Fibroblast of the conjunctiva (primary cell): ENCODE measurements at places on chromosomes 6 and 20.

GRCh38 chr20:57996465-57996864 lies 232.0 kb downstream of the ANKRD60 start:
- DNase-seq: no peak

DNA sequence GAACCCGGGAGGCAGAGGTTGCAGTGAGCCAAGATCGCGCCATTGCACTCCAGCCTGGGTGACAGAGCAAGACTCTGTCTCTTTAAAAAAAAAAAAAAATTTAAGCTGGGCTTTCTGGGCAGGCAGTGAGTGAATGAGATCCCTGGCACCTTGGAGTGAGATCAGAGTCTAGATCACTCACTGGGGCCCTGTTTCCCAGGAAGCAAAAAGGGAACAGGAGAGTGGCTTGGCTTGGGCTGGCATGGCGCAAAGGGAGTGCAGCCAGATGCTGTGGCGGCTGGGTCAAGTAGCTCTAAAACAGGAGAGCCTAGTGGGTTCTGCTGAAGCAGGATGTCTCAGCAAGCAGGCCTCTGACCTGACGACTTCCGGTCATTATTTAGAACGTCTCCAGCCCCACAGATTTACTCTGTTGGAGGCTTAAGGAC lies 10.4 kb downstream of the PLCG1 start:
- no peak for DNase-seq

- DNase-seq: no peak
These were observed 142.1 kb upstream of the MLN start for GRCh38 chr6:33945931-33946330.

DNA sequence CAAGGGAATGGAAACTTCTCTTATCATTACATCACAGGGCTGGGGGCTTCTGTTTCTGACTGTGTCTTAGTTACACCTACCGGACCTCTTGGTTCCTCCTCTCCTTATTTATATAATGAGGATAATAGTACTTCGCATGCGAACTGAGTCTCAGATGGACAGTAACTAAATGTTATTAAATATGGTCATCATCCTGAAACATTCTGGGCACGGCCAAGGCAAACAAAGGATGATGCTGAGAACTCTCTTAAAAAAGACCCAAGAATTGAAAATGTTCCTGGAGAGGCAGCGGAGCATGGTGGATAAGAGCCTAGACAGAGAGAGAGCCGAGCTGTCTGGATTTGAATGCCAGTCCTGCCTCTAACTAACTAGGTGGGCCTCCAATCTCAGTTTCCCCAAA lies 119.8 kb upstream of the SASH1 start:
- DNase-seq: no peak

- no peak for DNase-seq
These were observed 40.9 kb upstream of the SMOC2 start for GRCh38 chr6:168400037-168400436.

DNA sequence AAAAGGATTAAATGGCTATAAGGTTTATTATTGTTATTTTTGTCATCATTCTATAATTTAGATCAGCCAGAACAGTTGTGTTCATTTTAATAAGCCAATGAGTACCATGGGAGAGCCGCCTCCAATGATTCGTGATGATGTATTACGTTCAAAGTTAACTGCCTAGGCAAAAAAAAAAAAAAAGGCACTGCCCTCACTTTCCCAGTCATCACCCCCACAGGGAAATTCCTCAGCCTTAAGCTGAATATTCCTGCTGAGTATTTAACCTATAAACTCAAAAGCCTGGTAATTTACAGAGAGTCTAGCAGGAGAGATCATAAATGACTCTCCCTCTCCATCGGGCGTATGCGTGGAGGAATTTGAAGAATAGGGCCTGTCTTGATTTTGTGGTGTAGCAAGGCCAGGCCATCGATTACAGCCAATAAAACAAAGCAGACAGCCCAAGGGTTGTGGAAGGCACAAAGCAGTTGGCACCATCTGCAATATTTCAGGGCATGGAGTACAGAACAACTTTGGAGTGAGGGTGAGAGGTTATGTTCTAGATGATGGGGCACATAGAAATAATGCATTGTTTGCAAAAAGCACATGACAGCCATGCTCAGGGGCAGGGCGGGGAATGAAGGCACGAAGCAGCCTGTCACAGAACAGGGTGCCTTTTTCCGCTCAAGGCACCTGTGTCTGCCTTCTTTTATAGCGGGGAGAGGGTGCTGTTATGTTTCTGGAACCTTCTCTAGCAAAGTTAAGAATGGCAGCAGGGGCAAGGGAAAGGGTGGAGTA lies 138.2 kb upstream of the DTNBP1 start:
- DNase-seq: no peak

DNA sequence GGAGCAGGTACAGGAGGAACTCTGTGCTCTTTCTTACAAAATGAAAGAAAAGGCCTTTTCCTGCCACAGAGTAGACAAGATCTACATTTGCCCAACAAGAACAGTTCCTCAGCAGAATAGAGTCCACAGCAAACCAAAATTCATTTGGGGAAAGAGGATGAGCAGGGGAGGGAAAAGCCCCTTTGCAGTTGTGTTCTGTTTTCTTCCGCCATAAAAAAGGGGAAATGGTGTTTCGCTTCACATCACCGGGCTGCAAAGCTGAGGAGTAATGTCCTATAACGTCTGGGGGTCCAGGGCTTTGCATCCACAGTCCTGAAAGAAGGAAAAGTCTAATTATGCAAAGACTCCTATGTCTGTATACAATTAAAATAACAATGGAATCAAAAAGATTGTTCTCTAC lies at the start of gene GPR31:
Gene GPR31, minus strand, starts transcription at position 118 of the 400 bp plus-strand sequence. CDS start 149 bp downstream, outside the sequence.
- DNase-seq: no peak

GRCh38 chr20:63836458-63837344 lies 5.6 kb upstream of the ZBTB46 start:
- DNase-seq: no peak

DNA sequence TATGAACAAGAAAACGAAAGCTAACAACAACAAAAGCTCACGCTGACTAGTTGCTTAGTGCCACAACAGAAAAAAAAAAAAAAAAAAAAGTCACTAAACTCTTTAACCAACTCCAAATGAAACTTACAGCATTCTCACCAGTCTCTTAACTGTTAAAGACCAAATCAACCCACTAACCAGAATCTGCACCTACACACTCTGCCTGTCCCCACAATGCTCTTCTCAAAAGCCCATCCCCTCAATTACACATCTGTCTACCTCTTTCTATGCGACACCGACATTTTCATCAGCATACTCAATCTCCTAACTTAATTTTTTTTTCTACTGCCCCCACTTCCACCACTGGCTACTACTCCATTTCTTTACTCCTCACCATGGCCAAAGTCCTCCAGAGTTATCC lies 34.3 kb downstream of the NOL7 start:
- no peak for DNase-seq

- DNase-seq: no peak
These were observed 15.0 kb downstream of the DLGAP4 start for GRCh38 chr20:36320898-36321695.

GRCh38 chr6:136873748-136874147 lies 48.4 kb upstream of the SLC35D3 start:
- DNase-seq: no peak

GRCh38 chr20:57369596-57369995 lies 18.5 kb downstream of the RAE1 start:
- no peak for DNase-seq

- no peak for DNase-seq
These were observed 92.8 kb downstream of the ARID1B start for GRCh38 chr6:156869980-156870398.

- DNase-seq: no peak
These were observed 10.6 kb downstream of the PRIM2 start for GRCh38 chr6:57328074-57328473.

- no peak for DNase-seq
These were observed 724 bp downstream of the CDKN1A start for GRCh38 chr6:36679043-36679833.

- DNase-seq: peak; percentile 38
These were observed 13.9 kb upstream of the ATG5 start for GRCh38 chr6:106339334-106340029.

- peak; percentile 51 for DNase-seq
These were observed 582.2 kb upstream of the FLRT3 start for GRCh38 chr20:14919501-14920081.

DNA sequence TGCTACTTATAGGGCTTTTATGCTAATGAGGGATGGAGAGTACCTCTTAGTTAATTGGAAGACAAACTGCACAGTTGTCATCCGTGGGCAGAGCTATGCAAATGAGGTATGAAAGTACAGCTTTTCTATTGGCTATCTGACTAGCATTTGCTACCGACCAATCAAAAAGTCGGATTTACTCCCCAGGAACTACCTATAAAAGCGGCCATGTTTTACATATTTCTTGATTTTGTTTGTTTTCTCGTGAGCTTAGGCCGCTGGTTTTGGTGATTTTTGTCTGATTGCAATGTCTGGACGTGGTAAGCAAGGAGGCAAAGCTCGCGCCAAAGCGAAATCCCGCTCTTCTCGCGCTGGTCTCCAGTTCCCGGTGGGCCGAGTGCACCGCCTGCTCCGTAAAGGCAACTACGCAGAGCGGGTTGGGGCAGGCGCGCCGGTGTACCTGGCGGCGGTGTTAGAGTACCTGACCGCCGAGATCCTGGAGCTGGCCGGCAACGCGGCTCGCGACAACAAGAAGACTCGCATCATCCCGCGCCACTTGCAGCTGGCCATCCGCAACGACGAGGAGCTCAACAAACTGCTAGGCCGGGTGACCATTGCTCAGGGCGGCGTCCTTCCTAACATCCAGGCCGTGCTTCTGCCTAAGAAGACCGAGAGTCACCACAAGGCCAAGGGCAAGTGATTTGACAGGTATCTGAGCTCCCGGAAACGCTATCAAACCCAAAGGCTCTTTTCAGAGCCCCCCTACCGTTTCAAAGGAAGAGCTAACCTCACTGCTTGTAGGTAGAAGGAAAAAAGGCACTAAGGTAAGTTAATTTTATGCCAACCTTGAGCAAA lies 36.9 kb downstream of the HFE start:
- DNase-seq: peak; percentile 100

- no peak for DNase-seq
These were observed 20.8 kb downstream of the MOCS1 start for GRCh38 chr6:39913391-39913916.

DNA sequence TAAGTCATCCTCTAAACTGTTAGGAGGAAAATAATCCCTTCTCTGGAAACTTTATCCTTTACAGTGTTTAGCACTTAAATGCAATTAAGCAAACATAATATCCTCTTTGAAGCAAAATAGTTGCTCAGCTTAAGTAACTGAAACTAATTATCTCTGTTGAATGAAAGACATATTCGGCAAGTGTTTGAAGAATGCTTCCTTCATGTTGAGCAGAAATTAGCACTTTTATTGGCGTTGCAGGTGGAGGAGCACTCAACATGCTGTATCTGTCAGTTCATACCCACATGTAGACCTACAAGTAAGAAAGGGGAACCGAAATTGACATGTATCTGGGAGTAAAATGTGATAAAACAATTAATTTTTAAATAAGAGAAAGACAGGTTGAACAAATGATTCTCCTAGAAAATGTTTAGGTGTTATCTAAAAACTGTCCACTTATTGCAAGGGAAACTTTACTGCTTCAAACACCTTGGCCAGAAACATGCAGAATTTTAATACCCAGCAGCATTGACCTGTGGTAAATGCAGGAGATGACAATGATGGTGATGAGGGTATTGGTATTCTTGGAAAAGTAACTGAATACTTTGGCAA lies 987.0 kb upstream of the MAP3K7 start:
- DNase-seq: no peak

GRCh38 chr6:150915131-150915879 lies 49.8 kb downstream of the MTHFD1L start:
- no peak for DNase-seq

DNA sequence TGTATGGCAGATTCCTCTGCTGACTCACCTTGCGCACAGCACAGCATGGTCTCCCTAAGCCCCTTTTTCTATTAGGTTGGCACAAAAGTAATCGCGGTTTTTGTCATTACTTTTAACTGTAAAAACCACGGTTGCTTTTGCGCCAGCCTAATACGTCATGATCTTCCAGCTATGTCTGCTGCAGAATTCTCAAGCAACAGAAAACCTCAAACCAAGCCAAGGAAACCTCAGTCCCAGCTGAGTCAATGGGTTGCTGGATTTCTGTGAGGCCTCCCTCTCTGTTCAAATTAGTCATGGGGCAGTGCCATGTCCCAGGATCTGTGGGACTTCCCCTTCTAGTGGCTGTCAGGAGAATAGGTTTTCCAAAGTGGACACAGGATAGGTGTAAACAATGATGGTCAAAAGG lies 15.7 kb upstream of the ENPP1 start:
- no peak for DNase-seq

DNA sequence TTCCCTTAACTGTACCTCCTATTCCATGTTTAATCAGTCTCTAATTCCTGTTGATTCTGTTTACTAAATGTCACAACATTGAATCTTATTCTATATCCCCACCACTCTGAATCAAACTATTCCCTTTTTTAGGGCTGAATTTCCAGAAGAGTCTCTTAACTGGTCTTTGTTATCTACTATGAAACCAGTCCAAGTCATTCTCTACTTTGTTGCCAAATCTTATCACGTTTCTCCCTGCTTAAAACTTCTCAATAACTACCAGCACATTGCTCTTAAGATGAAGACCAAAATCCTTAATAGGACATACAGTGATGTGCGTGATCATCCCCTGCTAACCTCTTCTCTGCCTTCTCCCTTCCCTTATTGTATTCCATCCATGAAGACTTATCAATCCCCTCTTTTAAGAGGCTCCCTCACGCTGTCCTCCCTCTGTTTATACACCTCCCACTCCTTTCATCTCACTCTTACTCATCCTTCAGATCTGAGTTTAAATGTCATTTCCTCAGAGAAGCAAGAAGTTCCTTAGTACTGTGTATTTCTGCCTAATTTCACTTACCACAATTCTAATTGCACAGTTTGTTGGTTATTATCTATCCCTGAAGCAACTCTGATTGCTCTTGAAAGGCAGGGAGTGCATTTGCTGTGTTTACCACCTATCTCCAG lies 143.0 kb upstream of the AHI1 start:
- no peak for DNase-seq

DNA sequence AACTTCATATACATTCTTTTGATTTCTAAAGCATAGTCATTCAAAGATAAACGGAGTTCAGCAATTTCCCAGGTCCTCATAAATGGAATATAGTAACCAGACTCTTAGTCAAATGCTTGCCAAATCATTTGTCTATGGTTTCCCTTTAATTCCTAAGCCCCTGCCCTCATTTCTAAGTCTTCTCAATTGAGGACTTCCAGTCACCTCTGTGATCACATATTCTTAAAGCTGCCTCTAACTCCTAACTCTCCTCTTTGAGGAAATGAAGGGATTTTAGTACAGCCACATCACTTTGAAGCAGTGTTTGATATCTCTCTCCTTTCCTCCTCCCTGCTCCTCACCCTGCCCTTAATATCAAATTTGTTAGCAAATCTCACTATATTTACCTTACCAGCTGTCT lies 58.7 kb downstream of the PLEKHG1 start:
- DNase-seq: no peak
